NCI-H187 (cell line): ENCODE measurements at places on chromosomes 1 and 21.
A peak's percentile ranks its signal among the peaks of the same experiment; 100 is the strongest.

GRCh38 chr1:214670098-214670497 is 67.1 kb downstream of the CENPF start:
- DNase-seq, result no peak

DNA sequence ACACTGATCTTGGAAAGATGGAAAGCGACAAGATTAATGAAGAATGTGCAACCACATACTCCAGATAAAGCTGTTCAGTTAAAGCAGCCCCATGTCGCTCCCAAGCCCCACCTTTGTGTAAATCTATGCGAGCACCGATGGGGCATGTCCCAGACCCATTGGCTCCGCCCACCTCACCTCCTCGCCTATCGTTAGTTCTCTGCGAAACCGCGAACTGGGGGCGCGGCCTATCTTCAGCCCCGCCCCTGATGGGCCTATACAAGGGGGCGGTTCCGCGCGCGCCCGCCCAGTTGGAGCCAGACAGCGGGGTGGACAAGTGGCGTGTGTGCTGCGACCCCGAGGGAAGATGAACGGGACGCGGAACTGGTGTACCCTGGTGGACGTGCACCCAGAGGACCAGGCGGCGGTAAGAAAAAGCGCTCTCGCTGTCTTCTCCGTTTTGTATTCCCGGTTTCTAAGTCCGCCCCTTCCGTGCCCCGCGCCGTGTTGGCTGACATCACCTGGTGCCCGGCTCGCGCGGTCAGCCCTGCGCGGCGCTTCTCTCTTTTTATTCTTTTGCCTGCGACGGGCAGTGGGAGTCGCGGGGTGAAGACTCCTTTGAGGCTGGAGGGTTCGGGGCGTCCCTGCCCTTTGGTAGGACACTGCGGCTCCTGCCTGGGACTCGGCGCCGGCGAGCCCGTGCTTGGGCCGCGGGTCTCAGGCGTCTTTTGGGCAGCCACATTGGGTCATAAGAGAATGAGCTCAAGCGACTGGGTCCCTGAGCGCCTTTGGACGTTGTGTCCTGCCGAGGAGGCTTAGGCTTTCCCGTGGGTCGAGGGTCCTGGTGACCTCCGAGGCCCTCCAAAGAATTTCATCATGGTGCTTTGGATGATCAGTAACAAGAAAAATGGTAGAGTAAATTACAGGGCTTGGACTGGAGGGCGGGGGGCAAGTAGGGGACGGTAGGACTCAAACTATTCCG is at the start of gene TUFT1:
Gene TUFT1, plus strand, starts transcription at position 289 of the 961 bp plus-strand sequence. Its CDS starts 58 bp downstream, at position 347.
- peak; percentile 100 for DNase-seq

GRCh38 chr21:43372663-43373361 is 54.1 kb downstream of the SIK1 start:
- no peak for DNase-seq

DNA sequence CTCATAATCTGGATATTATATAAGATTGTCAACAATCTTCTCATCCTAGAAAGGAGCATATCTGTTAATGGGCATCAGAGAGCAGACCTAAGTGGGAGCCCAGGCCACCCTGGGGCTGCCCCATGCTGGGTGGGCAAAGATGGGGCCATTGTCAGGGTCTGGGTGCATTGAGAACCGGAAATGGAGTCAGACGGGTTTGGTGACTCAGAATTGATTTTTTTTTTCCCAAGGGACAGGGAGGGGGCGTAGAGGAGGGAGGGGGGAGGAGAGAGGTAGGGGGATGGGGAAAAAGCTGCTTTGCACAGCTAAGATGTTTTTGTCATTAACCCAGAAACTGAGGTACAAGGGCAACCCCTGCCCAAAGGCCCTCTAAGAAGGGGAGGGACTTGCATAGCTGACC is 1.3 kb downstream of the ATXN7L2 start:
- no peak for DNase-seq

GRCh38 chr1:67465375-67465774 is 35.2 kb upstream of the SERBP1 start:
- DNase-seq, result no peak

DNA sequence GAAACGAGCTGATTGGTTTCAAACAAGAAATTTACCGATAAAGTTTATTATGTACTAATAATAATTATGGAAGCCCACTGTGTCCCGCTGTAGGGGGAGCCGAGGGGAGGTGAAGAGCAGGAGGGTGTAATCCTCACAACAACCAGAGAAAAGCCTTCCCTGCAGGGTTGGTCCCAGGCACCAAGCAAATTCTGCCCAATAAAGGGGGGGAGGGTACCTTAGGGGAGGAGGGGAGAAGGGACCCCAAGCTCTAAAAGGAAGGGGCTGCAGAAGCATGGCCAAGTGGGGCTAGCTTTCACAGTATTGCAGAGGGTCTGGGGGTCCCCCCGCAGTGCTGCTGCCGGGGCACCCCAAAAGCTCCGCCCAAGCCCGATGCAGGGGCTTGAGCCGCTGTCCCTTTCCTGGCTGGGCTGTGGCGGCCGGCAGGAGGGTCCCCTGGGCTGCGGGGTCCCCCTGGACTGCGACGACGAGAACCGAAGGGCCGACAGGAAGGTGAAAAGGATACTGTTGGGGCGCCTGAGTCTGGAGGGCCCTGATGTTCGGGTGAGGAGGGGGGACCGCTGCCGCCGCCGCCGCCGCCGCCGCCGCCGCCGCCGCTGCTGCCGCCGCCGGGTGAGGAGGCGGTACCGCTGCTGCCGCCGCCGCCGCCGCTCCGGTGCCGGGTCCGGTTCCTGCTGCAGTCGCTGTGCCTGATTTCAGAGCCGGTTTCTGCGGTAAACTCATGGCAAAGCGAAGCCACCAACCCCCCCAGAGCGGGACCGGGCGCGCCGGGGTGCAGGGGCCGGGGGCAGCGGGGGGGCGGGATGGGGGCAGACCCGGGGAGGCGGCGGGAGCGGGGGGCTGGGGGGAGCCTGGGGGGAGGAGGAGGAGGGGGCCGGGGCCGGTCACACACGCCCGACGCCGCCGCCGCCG is 771 bp downstream of the EIF4G3 start:
- DNase-seq, result no peak

- no peak for DNase-seq
Observed at GRCh38 chr1:182389619-182390047, 2.0 kb downstream of the GLUL start.

GRCh38 chr1:18794051-18794450 is 65.4 kb downstream of the TAS1R2 start:
- DNase-seq, result no peak

DNA sequence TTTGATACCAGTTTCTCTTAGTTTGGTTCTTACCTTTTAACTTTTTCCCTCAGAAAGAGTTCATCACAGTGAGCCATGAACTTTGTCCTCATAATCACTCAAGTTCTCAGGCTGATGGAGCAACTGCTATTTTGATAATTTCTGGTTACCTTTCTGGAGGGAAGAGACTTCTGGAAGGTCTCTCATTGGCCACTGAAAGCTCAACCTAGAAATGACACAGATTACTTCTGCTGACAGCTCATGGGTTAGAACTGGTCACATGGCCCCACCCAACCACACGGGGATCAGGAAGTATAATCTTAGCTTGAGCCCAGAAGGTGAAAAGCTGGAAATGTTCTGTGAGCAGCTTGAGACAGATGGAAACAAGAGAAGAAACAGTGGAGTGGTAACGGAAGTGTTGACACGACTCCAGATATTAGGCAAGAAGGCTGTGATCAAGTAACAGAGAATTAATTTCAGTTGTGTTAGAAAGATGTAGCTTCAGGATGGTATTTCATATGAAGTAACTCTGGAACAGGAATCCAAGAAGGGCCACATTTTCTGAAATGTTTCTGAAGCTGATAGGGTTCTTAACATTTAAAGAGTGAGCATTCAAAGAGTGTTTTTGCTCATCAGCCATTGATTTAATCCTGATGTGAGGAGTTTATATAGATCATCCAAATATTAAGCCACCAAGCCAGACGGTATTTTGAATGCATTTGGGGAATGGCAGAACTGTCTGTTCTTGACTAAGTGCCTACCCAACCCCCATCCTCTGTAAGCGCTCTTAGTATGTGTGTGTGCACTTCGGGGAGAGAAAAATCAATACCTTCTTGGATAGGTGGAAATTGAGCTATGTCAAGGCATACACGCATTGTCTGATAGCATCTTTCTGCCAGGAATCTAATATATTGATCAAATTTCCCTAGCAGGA is 21.9 kb upstream of the XPR1 start:
- no peak for DNase-seq

- no peak for DNase-seq
Observed at GRCh38 chr1:37017720-37018119, 16.6 kb downstream of the GRIK3 start.
